GM19239 (cell line): ENCODE measurements at places on chromosomes 1 and 21.

DNA sequence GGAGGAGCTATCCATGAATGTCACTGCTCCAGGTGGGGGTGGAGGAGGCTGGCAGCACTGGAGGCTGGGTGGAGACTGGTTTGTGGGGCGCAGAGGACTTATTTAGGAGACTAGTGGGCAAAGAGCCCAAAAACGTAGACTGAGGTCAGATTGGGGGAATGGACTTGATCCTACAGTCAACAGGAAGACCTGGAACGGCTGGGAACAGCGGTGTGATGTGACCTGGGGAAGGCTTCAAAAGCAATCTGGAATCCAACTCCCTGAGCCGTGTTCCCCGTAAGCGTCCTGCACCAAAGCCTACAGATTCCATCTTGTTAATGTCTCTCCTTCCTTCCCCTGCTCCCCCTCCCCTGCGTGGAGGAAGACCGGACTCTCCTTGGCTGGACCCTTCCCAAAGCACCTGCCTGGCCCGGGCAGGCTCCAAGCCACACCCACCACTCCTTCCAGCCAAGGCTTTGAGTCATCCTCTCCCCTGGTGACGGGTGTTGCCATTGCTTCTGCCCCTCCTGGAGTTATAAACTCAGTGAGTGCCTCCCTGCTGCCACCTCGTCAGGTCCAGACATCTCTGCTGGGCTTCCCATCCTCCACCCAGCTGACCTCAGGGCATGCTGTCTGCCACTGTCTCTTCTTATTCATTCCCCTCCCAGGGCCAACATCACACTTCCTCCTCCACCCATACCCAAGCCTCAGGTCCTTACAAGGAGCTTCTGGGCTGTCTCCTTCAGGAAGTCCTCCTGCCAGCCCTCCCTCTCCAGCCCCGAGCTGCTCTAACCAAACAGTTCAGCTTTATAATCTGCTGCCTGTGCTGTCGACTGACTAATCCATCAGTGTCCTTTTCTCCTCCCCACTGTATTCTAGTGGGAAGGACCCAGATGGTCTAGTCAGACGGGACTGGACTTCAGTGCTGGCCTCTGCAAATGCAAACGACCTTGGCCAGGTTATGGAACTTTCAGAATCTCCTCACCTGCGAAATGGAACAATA lies 1.6 kb upstream of the CLSTN1 start:
- no peak for DNase-seq

DNA sequence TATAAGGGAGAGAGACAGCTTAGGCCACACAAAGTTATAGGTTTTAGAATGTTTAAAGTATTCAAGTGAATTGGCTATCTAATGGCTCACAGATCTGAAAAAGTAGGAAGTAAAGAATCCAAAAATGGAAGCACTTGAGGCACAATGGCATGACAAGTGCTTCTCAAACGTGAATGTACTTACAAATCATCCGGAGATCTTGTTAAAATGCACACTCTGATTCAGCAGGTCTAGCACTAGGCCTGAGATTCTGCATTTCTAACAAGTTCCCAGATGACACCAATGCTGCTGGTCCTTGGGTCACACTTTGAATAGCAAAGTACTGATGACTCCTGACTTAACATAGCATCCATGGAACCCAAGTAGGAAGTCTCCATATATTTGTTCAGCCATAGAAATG lies 20.9 kb upstream of the AGL start:
- DNase-seq = no peak

- DNase-seq = no peak
Observed at GRCh38 chr1:179996099-179996498, 41.5 kb downstream of the CEP350 start.

- no peak for DNase-seq
Observed at GRCh38 chr1:51421964-51422363, 91.6 kb upstream of the TTC39A start.

DNA sequence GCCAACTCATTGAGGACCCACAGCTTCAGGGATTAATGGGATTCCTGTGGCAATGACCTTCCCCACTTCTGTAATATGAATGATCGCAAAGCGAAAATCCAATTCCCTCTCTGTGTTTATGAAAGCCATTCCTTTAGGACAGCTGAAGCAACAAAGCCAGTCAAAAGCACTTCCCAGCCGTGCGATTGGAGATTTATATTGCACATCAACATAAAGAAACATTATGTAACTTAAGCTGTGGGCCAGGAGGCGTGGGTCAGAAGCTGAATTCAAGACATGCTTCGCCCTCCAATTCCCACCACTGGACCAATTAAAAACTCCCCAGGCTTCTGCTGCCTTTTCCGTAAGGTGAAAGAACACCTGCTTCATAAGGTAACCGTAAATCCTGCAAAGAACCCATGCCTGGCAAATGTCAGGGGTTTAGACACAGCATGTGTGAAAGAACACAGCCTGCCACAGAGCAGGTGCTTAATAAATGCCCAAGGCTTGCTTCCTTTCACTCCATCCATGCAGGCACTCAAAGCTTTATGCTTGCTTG lies 138.9 kb upstream of the SOD1 start:
- DNase-seq = no peak

- DNase-seq = no peak
Observed at GRCh38 chr1:18199462-18199861, 91.9 kb downstream of the IGSF21 start.

DNA sequence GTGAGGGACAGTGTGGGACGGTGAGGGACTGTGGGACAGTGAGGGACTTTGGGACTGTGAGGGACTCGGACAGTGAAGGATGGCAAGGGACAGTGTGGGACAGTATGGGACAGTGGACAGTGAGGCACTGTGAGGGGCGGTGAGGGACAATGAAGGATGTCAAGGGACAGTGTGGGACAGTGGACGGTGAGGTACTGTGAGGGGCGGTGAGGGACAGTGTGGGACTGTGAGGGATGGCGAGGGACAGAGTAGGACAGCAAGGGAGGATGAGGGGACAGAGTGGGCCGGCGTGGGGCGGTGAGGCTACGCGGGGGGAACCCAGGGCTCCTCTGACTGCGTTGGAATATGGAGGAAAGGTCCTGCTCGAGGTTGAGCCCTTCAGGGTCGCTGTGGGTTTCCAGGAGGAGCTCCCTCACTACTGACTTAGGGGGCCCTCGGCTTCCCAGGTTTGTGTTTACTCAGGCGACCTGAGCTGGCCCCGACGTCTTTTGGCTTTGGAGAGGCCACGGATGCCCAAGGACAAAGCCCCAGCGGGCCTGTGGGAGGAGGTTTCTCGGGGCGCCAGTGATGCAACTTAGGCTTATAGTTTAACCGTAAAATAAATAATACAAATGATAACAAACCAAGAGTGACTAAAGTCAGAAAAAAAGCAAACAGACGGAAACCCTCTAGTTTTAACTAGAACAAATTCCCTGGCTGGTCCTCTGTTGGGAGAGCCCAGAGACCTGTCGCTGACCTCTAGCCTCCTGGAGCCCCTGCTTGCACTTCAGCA lies 1.1 kb upstream of the ERRFI1 start:
- DNase-seq = no peak

GRCh38 chr1:165416876-165417275 lies 28.1 kb downstream of the RXRG start:
- DNase-seq = no peak

- DNase-seq = no peak
Observed at GRCh38 chr1:185008838-185009237, 34.5 kb upstream of the NIBAN1 start.

GRCh38 chr1:183687546-183688304 lies 34.6 kb upstream of the APOBEC4 start:
- DNase-seq = no peak

GRCh38 chr1:219179293-219179692 lies 5.6 kb downstream of the LYPLAL1 start:
- DNase-seq = no peak

GRCh38 chr1:117561551-117561950 lies 44.3 kb upstream of the TENT5C start:
- DNase-seq = no peak

DNA sequence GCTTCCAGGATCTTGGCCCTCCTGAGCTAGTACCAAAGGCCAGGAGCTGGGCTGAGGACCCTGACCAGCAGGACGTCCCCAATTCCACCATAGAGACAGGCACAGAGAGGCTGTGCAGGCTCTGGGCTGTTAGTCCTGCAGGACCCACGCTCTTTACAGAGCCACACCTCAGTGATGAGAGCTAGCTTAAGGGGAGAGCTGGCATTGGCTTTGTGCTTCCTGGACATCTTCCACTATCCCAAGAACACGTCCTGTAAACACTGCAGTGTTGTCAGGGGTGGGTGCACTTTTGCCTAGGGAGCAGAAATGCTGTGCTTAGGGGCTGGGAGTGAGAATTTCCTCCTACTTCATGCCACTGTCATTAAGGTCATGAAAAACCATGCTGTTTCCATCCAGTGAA lies 91.7 kb upstream of the EDN2 start:
- DNase-seq = no peak
